ENCODE measurements at places on chromosomes 13 and 19. TPM values are rescaled to one million over a fixed set of nuclear protein-coding genes. Genes with fewer than 3 reads are reported as not detected.
A peak's percentile ranks its signal among the peaks of the same experiment; 100 is the strongest.

DNA sequence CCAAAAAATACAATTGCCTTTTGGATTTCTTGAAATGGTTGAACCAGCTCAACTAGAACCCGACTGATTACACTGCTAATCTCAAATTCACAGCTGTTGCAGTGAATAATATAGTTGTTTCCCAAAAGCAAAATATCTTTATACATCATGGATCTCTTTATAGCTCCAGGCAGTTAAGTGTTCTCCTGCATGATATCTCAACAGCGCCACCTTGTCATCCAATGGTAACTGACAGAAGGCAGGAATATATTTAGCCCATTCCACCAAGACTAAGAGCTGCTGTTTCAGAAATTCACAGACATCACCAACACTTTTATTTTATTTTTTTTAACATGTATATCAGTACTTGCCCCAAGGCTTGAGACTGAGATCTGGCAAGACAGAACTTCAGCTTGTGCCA is 1141.0 kb upstream of the PRR20A start:
- H3K36me3 ChIP-seq: no peaks in the 10 kb centered on the region
- DNase-seq: peak; percentile 22
- H3K27ac ChIP-seq: no peak overlapping the region
- H3K4me3 ChIP-seq: no peak overlapping the region
- H3K27me3 ChIP-seq: no peaks in the 10 kb centered on the region

DNA sequence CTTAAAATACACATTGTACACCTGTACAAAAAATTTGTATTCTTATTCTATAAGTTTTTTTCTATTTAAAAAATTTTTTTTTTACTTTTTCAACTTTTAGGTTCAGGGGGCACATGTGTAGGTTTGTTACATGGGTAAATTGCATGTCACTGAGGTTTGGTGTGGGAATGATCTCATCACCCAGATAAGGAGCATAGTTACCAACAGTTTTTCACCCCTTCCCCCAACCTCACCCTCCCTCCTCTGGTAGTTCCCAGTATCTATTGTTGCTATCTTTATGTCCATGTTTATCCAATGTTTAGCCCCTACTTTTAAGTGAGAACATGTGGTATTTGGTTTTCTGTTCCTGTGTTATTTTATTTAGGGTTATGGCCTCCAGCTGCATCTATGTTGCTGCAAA is 89.9 kb downstream of the CDK8 start:
- H3K27me3 ChIP-seq: no peaks in the 10 kb centered on the region
- H3K4me1 ChIP-seq: no peaks in the 10 kb centered on the region
- no peaks in the 10 kb centered on the region for H3K36me3 ChIP-seq
- no peak for DNase-seq

DNA sequence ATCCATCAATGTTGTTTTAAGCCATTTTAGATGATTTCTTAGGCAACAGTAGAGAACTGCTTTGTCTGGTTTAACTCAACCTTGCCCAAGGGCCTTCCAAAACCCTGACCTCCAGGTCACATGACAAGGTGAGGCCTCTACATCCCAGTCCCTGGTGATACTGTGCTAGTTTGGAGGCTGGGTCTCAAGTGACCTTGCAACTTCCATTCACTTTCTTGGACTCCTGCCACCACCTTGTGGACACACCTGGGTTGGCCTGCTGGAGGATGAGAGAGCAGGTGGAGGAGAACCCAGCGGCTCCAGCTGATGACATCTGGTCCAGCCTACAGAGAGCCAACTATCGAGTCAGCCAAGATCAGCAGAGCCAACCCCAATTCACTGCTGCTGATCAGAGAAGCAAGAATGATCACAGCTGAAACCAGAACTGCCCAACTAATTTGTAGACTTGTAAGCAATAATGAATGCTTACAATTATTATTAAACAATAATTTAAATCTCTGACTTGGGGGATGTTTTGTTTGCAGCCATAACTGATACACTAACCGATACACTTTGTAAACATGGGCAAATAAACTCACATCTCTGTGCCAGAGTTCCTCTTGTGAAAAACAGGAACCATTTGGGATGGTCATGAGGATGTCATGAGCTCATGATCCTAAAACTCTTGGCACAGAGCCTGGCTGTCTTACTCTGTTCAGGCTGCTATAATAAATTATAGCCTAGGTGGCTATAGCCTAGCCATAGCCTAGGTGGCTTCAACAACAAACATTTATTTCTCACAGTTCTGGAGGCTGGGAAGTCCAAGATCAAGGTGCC is 11.5 kb downstream of the FAM187B start:
- no peak overlapping the region for H3K27ac ChIP-seq
- H3K4me3 ChIP-seq: no peak overlapping the region
- H3K36me3 ChIP-seq: no peaks in the 10 kb centered on the region

GRCh38 chr19:1634242-1634937 is 18.0 kb downstream of the TCF3 start:
- no peaks in the 10 kb centered on the region for H3K4me1 ChIP-seq
- no peak overlapping the region for H3K4me3 ChIP-seq
- no peaks in the 10 kb centered on the region for H3K36me3 ChIP-seq
- no peak for DNase-seq

- H3K27ac ChIP-seq: no peak overlapping the region
- no peaks in the 10 kb centered on the region for H3K4me1 ChIP-seq
- no peaks in the 10 kb centered on the region for H3K36me3 ChIP-seq
- peak; percentile 43 for DNase-seq
Measured at GRCh38 chr13:38872693-38873092, 117.9 kb downstream of the STOML3 start.

DNA sequence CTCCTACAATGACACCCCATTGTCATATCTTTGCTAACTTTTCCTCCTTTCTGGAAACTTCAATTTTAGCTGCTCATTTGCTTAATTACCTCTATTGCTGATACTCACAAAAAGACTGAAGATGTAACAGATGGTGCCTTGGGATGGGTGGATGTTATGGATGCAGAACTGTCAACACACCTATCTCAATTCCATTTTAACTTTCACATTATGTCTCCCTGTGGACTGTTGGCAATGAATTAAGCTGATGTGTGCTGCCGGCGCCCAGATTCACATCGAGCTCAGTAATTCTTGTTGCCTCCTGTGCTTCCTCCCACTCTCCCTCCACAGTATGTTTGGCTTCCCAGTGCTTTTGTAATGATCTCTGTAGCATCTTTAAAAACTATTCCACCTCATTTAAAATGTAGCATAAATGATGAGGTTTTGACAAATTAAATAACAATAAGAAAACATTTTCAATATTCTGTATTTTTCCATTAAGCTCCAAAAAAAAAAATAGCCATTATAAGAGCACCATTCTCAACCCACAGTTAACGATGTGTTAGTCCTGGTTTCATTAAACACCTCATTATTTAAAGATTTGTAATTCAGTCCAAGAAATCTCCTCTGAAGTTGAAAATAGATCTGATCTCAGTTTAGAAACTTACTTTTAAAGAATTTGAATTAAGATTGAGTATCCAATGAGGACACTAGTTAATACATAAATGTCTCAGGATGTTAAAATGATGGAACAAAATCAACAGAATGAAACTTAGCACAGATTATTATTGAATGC is 99.9 kb upstream of the FAM216B start:
- no peaks in the 10 kb centered on the region for H3K4me1 ChIP-seq
- no peaks in the 10 kb centered on the region for H3K27me3 ChIP-seq
- no peak for DNase-seq
- no peak overlapping the region for H3K4me3 ChIP-seq
- H3K36me3 ChIP-seq: no peaks in the 10 kb centered on the region

Gene REXO1
- total RNA-seq: 200 TPM

GRCh38 chr19:27720155-27720554 is 1492.8 kb downstream of the UQCRFS1 start:
- no peaks in the 10 kb centered on the region for H3K27me3 ChIP-seq
- H3K4me3 ChIP-seq: no peak overlapping the region
- DNase-seq: no peak
- no peaks in the 10 kb centered on the region for H3K4me1 ChIP-seq

DNA sequence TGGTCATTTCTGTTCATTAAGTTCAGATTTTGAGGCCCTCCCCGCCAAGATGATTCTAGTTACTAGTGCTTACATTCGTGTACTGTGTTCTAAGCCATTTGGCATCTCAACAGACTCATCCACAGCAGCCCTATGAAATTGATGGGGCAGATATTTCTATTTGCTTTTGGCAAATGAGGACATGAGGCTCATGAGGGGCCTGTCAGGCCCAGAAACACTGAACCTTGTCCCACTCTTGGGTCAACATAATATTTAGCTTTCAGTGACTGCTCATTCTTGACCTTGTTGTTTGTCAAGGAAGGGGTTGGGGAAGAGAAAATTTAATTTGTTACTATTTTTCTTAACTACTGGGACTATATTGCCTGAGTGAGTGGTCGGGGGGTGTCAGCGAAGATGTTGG is 92.3 kb upstream of the RNF113B start:
- no peak overlapping the region for H3K27ac ChIP-seq
- peaks cover 14% of the 10 kb centered on the region for H3K4me1 ChIP-seq
- no peak for DNase-seq
- no peak overlapping the region for H3K4me3 ChIP-seq
- H3K36me3 ChIP-seq: no peaks in the 10 kb centered on the region

Gene ARHGEF1
- total RNA-seq: 51.2 TPM

DNA sequence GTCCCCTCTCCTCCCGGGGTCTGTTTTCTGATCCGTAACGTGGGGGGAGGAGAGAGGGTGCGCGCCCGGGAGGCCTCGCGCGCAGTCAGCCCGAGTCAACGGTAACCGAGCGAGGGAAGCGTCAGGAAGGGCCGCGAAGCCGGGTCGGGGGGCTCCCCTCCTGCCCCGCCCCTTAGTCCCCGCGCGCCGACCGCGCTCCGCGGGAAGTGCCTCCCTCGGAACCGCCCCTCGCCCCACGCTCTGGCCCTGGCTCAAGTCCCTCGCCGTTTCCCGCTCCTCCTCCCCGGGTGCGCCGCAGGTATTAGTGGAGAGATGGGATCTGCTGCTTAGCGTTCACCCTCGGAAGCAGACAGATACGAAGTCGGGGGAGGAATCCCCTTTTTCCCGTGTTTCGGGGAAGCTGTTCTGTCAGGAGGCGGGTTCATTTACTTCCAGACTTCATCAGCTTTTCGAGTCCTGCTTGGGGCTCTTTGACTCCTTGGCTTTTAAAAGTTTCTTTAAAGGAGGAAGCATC is 770 bp downstream of the HNRNPM start:
- peak overlapping the region; percentile 81 for H3K4me3 ChIP-seq
- H3K36me3 ChIP-seq: no peaks in the 10 kb centered on the region
- H3K27ac ChIP-seq: peak overlapping the region; percentile 90
- no peaks in the 10 kb centered on the region for H3K27me3 ChIP-seq
- peaks cover 34% of the 10 kb centered on the region for H3K4me1 ChIP-seq

Gene PRR19
- total RNA-seq: 16.8 TPM

- H3K27ac ChIP-seq: no peak overlapping the region
- peaks cover 27% of the 10 kb centered on the region for H3K4me1 ChIP-seq
- no peak for DNase-seq
- H3K36me3 ChIP-seq: no peaks in the 10 kb centered on the region
- no peaks in the 10 kb centered on the region for H3K27me3 ChIP-seq
Measured at GRCh38 chr19:1609103-1609396, 3.8 kb upstream of the UQCR11 start.

DNA sequence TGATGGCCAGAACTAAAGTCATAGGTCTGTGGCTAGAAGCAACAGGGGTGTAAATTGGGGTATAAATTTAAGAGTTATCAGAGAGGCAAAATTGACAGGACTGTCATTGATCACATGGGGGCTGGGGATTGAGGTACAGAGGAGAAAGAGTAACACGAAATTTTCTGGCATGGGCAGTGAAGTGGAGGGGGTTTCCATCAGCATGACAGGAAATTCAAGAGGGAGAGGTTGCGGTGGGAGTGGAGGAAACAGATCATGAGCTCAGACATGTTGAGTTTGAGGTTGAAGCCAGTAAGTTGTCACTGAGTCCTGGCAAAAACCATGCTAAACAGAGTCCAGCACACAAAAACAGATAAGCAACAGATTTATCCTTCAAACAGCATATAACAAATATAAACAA is 192.1 kb upstream of the TSC22D1 start:
- no peak overlapping the region for H3K27ac ChIP-seq
- no peak overlapping the region for H3K4me3 ChIP-seq
- no peaks in the 10 kb centered on the region for H3K27me3 ChIP-seq
- peaks cover 9% of the 10 kb centered on the region for H3K4me1 ChIP-seq
- DNase-seq: no peak
- no peaks in the 10 kb centered on the region for H3K36me3 ChIP-seq

Gene TRPC4
- not detected for total RNA-seq

GRCh38 chr13:83829810-83830209 is 52.5 kb downstream of the SLITRK1 start:
- no peaks in the 10 kb centered on the region for H3K27me3 ChIP-seq
- no peak overlapping the region for H3K4me3 ChIP-seq
- no peak for DNase-seq
- H3K36me3 ChIP-seq: no peaks in the 10 kb centered on the region

DNA sequence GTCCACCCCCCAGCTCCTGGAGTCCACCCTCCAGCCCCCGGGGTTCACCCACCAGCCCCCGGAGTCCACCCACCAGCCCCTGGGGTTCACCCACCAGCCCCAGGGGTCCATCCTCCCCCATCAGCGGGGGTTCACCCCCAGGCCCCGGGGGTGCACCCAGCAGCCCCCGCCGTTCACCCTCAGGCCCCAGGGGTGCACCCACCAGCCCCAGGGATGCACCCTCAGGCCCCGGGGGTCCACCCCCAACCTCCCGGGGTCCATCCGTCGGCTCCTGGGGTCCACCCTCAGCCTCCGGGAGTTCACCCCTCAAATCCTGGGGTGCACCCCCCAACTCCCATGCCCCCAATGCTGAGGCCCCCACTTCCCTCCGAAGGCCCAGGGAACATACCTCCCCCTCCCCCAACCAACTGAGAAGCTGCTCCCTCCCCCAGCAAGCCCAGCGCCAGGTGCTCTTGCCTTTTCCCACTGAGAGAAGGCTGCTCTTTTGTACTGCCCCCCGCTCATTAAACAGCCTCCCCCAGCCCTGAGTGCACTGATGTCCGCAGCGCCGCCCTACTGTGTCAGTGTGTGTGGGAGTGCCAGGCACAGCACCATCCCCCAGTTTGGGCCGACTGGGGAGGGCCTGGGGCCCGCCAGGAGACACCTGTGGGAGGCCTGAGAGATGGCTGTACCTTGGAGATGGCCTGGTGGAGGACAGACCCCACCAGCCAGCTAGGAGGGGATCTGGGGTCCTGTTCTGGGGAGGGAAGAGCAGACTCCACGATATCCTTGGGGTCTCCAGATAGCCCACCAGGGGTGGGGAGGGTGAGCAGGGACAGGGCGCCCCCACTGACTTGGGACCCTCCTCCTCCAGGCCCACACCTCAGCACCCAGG is 750 bp upstream of the AMH start:
- H3K27me3 ChIP-seq: no peaks in the 10 kb centered on the region
- no peak overlapping the region for H3K4me3 ChIP-seq
- peaks cover 39% of the 10 kb centered on the region for H3K4me1 ChIP-seq
- no peaks in the 10 kb centered on the region for H3K36me3 ChIP-seq
- H3K27ac ChIP-seq: no peak overlapping the region
- no peak for DNase-seq

DNA sequence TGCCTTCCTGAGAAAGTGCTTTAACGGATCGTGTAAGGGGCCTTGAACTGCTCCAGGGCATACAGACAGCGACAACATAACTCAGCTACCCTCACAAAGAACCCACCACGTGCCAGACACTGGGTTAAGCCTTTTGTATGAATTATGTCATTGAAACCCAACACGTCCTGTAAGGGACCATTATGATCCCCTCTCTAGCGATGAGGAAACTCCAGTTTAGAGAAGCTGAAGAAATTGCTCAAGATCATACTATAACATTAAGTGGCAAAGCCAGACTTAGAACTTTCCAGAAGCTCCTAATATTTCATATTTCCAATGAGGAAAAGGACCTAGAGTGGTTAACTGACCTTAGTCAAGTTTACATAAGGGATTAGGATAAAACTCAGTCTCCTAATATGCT is 57.0 kb upstream of the RAP2A start:
- H3K27me3 ChIP-seq: no peaks in the 10 kb centered on the region
- no peaks in the 10 kb centered on the region for H3K4me1 ChIP-seq
- no peaks in the 10 kb centered on the region for H3K36me3 ChIP-seq
- no peak overlapping the region for H3K27ac ChIP-seq
